ENCODE measurements at places on chromosomes 13 and 19.

DNA sequence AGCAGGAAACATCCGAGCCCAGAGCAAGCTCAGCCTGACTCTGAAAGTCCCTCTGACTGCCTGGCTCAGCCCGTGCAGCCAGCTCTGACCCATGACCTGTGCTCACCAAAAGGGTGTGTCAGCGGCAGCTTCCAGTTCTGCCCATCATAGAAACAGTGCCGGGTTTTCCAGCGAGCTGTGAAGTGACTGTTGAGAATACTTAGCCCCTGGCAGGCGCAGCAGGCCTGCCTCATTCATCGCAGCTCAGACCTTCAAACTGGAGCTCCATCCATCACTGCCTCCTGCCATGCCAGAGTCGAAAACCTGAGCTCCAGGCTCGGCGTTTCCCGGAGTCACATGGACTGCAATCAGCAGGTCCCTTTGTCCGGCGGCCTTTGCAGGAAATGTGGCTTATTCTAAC is 16.3 kb upstream of the GSX1 start:
- DNase-seq: no peak

GRCh38 chr19:8654591-8655339 is 24.3 kb downstream of the NFILZ start:
- DNase-seq: peak; percentile 80

DNA sequence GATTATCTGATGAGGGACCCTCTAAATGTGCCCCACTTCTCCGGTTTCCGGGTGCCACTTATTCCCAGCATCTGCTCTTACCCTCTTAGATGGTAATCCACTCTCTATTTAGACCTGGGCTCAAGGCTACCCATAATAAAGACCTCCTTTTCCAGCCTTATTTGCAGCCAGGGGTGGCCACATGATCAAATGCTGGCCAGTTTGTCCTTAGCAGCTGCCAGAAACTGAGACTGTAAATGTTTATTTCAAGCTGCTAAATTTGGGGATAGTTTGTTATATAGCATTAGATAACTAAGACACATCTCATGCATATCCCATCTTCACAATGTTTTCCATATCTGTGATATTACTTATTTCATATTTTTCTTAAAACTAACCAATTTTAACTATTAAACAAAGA is 10.1 kb downstream of the THAP8 start:
- no peak for DNase-seq

- DNase-seq: peak; percentile 77
Measured at GRCh38 chr13:78022164-78022877, 103.7 kb upstream of the EDNRB start.

- no peak for DNase-seq
Measured at GRCh38 chr13:91119643-91120042, 227.8 kb upstream of the MIR17HG start.

- no peak for DNase-seq
Measured at GRCh38 chr13:89212186-89212585, 1541.0 kb downstream of the SLITRK5 start.

DNA sequence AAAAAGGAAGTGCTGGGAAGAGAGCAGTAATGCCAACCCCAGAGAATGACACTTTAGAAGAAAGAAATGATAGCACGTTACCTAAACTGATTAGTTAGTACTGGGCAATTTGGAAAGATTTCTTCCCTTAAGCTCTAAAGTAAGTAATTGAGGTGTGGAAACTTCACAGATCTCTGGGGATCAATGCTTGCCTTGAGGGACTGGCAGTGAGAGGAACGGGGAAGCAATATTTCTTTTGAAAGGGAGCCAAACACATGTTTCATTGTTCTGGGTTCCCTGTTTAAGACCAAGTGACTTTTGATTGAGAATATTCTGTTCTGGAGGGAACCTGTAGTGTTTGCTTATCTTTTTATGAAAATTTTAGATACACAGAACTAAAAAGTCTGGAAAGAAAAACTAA is 190.5 kb downstream of the NDFIP2 start:
- no peak for DNase-seq

DNA sequence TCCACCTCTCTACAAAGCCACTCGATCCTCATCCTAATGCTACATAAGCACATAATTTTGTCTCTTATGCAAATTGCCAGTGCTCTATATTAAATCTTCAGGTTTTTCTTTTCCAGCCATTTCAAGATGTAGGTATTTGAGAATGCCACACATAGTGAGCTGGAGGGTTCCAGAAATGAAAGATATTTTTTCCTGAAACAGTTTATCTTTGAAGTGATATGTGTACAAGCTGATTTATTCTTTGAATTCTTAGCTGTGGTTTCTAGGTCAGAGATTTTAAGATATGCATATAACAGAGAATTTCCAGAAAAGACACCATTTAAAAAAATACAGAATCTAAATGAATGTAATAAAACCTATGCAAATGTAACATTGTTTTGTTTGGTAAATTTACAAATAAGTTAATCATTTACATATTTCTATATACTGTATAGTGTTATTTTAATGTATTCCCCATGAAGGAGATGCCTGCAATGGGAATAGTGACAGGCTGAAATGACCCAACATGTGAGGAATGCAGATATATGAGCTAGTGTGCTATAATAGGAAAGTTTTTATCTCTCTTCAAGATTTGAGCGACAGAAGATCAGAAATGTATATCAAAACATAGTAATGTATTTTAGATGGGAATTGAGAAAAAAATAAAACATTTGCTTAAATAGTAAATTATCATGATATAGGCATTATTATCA is 570.2 kb downstream of the SLITRK1 start:
- DNase-seq: no peak

DNA sequence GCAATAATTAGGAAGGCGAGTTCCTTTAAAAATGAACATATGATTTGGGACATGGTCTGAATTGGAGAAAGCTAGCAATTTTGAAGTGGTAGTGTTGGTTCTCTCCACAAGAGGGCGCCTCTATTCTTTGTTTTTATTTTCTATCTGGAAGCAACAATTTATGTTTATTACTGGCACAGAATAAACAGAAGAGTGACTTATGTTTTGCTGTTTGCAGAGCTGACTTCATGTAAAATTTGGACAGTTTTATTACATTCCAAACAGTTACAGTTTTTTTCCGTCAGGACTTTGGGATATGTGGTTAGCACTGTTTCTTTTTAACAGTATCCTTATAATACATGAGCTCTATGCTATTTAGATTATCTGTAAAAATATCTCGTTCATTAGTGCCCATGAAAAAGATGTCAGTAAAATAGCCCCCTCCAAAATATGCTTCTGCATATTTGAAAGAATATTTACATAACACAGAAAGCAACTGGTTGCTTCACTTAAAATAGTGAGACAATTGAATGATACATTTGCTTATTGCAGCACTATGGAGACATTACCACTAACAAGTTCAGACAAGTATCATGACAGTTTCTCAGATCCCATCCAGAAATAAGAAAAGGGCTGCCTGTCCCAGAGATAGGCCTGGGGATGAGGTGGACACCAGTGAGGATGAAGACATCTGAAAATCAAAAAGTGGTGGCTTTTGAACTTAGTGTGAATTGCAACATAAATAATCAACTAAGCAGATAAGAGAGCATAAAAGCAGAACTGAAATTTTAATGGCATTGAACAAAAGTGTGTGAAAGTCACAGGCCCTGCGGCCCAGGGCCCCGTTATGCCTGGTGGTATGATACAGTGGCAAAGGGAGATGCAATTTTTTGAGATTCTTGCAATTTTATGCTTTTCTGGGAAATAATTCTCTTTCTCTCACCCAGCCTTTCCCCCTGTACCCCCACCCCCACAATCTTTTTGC is 32.3 kb upstream of the FGF9 start:
- peak; percentile 54 for DNase-seq

DNA sequence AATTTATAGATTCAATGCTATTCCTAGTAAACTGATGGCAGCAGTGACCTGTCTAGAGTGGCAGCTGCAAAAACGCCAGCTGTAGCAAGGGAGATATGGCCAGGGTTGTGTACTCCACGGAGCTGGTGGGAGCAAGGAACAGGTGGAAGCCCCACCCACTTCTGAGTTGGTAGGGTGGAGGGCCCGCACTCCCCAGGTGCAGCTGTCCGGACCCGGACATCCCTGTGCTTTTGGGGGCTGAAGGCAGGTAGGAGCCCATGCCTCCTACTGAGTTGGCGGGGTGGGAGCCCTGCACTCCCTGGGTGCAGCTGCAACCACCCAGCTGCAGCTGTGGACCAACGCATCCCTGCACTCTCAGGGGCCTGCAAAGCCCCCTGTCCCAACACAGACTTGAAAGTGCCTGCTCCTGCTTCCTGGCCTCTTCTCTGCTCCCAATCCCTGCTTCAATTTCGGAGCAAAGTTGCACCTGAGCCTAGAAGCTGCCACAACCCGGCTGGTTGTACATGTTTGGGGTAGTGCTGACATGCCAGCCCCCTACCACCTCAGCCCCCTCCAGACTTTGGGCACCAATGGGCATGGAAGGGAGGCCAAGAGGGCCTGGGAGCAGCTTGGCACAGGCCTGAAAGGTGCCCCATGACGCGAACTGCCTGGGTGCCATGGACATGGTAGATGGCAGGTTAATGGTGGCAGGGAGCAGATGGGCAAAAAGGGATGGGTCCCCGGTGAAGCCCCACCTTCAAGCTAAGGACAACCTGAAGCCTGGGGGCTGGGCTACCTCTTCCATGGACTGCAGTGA is 19.8 kb downstream of the UGGT2 start:
- DNase-seq: no peak

DNA sequence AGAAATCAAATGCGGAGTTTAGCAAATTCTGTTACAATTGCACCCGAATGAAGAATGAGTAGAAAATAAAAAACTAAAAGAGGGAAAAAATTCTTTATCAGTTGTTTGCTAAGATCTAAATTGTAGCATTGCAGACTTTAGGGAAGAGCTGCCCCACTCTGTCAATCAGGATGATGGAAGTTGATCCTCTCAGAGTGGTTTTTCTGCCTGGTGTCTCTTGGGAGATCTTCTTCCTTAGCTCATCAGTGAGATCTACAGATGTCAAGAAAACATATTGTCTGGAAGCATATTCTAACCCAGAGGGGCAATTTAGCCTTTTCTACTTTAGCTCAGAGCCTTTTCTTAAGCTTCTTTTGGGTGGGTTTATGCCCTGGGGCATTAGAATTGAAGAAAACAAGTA is 223.2 kb upstream of the PCDH17 start:
- DNase-seq: no peak

DNA sequence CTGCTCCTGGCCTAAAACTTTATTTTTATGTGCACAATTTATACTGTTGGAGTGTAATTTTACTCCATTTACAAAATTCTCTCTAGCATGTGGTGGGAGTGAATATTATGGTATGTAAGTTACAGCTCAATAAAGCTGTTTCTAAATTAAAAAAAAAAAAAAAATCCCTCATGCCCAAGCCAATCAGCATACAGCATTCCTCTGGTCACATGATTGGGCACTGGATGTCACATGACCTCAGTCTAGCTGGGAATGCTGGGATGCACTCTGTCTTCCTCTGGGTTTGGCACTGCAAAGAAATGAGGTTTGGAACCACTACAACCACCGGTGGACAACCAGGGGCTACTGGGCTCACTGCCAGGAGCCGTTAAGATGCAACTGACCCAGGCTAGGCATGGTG is 67.6 kb downstream of the ZNF557 start:
- no peak for DNase-seq

DNA sequence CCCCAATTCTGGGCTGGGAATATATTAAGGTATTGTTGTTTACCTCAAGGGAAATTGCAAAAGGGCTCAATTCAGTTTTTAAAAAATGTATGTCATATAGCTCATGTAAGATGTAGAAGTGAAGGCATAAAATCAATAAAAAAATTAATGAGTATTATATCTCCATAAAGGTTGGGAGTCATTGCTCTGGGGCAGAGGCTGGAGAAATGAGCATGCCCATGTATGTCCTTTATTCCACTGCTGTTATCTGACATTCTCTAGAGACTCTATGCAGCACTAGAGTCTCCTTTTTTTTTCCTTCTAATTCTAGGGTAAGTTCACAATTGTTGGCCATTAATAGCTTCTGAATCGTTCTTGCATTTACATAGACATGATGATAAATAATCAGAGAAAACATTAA is 394.8 kb downstream of the KLF12 start:
- DNase-seq: no peak

- no peak for DNase-seq
Measured at GRCh38 chr13:34078334-34078999, 260.5 kb downstream of the RFC3 start.

DNA sequence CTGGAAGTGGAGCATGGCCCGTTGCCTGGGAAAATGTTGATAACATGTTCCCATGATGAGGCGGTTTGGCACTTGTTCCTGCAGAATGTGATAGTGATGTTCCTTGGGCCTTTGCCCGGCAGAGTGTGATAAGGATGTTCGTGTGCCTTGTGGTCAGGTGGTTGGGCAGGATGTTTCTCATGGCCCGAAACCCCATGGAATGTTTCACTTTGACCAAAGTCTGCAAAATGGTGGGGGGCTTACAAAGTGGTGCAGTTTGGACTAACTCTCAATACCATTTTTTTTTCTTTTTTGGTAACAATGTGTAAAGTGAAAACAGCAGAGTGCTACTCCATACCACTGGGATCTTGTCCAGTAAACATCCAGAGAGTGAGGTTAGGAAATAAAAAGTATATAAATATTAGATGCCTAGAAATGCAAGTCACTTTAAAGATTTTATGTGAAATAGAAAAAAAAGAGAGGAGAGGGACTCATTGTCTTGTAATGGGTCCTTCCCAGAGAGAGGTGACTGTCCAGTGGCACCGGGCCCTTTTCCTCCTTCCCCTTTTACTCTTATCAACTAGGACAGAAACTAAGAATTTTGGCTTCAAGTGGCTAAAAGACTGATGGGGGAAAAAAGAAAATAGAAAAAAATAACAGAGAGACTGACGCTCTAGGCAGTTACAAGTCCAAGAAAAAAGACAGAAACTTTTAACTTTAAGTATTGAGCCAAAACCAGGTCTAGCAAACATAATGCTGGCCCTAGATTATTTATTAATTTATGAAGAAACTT is 5.7 kb downstream of the FPR3 start:
- DNase-seq: peak; percentile 84

DNA sequence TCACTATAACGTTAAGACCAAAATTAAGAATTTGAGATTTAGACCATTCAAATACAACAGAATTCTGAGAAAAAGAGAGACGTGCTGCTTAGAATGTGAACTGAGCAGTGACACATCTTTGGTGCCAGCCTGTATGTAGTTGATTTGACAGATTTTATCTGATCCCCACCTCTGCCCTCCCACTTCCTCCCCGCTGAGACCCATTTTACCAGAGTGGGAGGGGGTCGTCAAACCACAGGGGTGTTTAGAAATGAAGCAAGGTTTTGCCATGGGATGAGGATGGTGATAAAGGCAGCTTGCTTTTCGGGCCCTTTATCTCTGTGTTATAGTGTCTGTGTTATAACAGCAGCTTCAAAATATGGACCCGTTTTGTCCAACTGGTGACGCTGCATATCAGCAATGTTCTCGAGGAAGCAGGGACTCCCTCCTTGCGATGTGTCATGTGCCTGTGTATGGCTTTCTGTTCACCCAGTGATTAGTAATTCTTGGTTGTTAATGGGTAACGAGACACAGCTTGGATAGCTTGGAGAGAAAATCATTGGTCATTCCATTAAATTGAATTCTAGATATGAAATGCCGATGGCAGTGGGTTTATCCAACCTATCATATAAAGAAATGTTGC is 125.0 kb downstream of the HS6ST3 start:
- peak; percentile 62 for DNase-seq

Measured in hematopoietic multipotent progenitor cell treated with erythropoietin and hydrocortisone succinate and interleukin-3 and kit ligand, for 4 days (in vitro differentiated cells).